ENCODE measurements at places on chromosomes 4 and X.

DNA sequence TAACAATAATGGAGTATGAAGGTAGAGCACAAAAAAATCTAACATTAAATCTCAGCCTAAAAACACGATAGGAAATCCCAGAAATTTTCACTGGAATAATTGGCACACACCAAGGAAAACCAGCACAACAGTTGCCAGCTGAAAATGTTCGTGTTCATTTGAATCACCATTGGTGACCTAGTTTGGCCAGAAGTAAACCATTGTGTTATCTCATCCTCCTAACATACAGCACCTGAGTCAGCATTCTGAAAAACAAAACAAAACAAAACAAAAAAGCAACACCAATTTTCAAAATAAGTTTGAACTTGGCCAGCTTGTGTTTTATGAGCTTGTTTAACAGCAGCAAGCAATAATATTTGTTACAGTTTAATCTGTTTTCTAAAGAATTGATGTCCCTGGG is 41.1 kb downstream of the UCHL1 start:
- no peak for DNase-seq

- DNase-seq, result no peak
Measured at GRCh38 chrX:288561-288991, 7.4 kb downstream of the PLCXD1 start.

DNA sequence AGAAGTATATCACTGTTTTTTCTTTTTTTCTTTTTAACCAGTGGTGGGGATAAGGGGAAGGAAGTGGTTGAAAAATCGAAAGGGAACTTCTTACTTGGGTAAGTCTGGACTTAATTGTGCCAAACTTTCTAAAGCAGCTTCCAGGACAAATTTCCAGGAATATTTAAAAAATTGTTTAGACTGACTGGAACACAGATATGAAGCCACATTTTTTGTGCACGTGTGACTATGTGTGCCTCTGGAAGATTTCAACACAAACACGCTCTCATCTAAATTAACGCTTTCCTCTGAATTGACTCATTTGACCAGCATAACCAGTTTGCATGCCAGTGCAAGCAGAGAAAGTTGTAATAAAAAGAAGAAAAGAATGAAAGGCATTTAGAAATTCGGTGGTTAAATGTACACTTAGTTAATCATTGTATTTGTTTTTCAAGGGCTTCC is 18.8 kb upstream of the YTHDC1 start:
- peak; percentile 88 for DNase-seq

DNA sequence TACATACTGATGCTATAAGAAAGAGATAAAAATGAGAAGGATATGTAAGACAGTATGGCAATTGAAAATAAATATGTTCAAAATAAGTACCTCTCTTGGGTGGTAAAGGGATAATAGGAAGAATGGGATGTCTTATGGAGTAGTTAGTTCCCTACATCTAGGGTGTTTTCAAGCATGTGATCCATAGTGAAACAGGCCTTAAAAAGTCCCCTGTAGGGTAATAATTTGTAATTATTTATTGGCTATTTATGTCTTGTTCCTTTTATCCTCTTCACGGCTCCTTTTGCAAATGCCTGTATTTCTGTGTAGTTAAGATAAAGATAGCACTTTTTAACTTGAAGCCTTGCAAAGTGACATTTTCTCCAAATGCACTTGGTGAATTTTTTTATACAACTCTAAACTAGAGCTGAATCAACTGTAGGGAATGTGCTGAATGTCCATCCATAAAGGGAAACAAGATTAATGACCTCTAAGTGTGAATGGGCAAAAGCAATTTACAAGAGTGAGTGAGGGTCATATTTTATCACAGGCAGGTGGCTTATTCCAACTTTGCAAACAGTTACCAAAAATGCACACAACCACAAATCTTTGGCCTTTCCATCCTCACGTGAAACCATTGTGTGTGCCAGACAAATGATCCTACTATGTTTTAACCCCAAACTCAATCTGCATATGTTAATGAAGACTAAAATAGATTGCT is 299.0 kb downstream of the KCNIP4 start:
- no peak for DNase-seq

DNA sequence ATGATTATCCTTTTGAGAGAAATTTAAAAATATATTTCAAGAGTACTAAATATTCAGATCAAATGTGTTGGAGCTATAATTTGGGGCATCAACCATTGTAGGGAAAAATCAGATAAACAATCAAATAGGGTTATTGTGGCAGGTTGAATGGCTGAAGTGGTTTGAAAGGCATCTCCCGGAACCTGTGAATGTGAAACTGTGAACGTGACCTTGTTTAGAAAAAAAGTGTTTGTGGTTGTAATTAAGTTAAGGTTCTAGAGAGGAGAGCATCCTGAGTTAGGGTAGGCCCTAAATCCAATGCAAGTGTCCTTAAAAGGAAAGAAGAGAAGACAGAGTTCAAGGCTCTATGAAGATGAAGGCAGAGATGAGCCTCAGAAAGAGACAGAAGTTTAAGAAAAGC is 37.4 kb downstream of the ADGRA3 start:
- DNase-seq, result no peak

GRCh38 chrX:17472424-17472823 is 97.4 kb downstream of the NHS start:
- DNase-seq, result no peak

DNA sequence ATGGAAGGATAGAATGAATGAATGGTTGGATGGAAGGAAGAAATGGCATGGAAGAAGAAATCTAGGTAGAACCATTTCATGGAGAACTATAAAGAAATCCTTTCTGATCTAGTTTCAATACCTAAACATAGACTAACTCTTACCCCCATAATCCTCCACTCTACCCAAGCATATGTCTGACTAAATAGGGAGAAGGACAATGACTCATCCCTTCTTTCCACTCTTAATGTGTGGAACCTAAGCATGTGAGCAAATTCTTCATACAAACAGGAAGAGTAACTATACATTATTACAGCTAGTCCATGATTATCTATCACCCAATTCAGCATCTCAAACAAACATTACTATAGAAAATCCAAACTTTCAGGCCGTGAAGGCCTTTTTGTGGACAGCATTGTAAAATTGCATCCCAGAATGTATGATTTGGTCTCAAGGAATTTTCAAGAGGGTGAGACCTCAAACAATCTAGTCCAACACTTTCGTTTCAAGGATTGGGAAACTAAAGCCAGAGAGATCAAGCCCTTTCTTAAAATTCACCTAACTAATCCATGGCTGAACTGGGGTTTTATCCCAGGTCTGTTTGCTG is 11.2 kb downstream of the C1QTNF7 start:
- no peak for DNase-seq

DNA sequence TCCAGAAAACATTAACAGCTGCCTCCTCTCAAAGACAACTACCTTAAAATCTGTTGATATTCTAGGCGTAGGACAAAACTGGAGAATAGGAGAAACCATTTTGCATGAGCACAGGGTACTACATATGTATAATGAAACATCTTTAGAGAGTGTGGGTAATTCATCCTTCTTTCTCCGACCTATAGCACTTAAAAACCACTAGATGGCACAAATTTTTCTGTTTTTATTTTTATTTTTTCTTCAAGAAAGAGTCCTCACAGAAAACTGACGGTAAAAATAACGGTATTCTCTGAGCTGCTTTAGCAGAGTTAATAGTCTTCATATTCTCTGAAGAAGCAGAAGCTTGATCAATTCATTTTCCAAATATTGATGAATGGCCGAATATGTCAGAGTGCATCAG is 14.6 kb downstream of the SMIM31 start:
- DNase-seq, result no peak

DNA sequence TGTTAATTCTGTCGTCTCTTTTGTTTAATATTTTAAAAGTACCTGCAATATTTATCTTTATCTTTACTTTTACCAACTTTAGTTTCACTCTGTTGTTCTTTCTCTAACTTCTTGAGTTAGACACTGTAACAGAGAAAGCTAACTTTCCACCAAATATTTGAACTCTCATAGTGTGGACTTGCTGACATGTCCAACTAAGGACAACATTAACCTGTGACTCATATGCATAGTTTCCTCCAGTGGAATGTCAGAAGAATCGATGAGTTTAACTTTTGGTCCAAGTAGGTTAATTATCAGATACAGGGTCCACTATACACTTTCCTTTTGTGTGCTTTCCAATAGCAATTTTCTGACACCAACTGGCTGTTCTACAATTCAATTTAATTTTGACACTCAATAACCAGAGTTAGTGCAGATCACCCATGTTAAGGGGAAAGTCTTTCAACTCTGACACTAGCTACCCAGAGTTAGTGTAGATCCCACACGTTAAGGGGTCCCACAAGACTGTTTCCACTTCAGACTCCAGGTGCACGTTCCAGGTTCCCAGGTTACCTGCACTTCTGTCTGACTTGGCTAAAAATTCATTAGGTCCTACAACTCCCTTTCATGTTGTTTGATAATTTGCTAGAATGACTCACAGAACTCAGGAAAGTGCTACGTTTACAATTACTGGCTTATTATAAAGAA is 559.0 kb upstream of the AMOT start:
- DNase-seq, result no peak

GRCh38 chr4:6959261-6959660 is 49.6 kb downstream of the TBC1D14 start:
- DNase-seq, result no peak

GRCh38 chrX:134760650-134761049 is 102.4 kb upstream of the PLAC1 start:
- no peak for DNase-seq

DNA sequence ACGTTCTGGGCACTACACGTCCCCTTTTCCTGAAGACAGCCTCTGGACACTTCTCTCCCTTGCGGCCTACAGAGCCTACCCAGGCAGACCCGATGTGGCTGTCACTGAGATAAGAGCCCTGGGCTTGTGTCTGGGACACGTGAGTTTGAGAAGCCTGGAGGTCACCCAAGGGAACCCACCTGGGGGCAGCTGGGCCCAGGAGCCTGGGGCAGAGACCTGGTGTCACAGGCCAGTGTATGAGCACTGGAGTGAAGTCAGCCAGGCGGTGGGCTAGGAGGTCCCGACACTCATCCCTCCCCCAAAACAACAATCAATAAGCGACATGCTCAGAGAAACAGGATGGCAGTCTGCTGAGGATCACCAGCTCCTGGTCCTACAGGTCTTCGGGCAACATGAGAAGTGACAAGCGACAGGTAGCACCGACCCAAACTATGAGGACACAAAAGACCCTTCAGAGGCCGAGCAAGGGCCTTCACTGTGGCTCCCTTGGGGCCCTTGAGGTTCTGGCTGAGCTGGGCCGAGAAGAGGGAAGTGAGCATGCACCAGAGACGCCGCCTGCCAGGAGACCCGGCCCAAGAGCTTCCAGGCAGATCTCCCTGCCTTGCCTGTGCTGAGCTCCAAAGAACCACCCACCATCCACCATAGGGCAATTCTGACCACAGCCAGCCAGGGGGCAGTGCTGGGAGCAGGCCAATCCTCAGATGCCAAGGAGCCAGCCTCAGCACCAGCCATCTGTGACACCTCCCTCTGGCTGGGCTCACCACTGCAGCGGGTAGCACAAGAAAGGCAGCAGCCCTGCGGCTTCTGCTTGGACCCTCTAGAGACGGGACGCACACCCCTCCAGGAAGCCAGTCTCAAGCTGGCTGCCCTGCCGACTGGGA is 11.0 kb upstream of the DUSP9 start:
- DNase-seq, result no peak

- no peak for DNase-seq
Measured at GRCh38 chr4:82780752-82781231, 17.8 kb downstream of the SCD5 start.

- DNase-seq, result no peak
Measured at GRCh38 chr4:125049711-125050110, 265.0 kb upstream of the FAT4 start.

- DNase-seq, result no peak
Measured at GRCh38 chrX:12894074-12895030, 12.1 kb upstream of the TLR8 start.

DNA sequence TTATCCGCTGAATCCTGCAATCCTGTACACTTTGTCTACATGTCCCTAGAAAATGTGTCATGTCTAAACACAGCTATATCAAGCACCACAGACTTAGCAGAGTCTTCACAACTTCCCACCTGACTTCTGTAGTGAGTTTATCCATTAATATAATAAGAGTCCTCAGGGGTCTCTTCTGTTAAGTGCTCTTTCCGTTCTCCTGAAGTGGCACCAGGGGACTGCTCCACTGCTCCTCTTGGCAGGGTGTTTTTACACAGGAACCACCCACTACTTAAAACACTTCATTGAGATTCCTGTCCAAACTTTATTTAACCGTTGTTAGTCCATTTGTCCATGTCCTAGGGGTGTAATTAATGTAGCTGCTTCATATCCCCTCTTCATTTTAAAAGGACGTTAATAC is 1000.4 kb downstream of the STPG2 start:
- DNase-seq, result no peak

Data from epithelial cell of prostate (primary cell).